T-helper 17 cell (primary cell): ENCODE measurements at places on chromosomes 12 and 14.

GRCh38 chr12:117155278-117156060, 34.8 kb downstream of the FBXO21 start:
- DNase-seq = peak; percentile 53

DNA sequence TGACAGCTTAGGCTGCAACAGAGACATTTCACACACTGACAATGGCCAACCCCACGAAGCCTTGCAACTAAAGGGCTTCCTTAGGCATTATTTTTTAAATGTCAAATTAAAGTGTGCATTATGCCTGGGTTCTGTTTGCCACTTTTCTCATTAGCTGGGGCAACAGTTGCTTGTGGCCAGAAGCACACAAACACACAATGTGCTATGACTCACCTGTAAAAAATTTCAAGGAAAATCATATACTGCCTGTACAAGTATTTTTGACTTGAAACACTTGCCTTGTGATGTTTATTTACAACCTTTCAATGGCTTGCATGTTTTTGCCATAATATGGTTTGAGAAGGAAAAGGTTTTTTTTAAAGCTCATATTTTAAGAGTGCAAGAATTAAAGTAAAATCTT, 1.9 kb downstream of the NTN4 start:
- DNase-seq = no peak

- no peak for DNase-seq
Observed at GRCh38 chr12:104929368-104929767, 28.7 kb downstream of the SLC41A2 start.

DNA sequence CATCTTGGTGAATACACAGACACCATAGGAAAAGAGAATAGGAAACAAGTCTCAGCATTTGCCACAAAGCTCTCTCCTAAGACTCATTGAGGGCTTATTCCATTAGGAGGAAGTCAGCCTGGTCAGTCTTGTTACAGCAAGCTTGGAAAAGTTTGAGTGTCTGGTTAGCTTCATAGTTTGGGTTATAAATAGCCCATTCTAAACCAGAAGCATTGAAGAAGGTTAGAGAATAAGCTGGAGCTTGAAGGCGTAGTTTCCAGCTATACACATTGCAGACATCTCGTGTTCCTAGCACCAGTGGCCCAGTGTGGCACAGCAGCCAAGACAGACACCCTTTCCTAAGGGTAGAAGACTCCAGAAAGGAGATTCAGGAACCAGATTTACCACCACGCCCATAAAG, 168.8 kb upstream of the RBM19 start:
- DNase-seq = no peak

GRCh38 chr14:23240661-23241060, 2.9 kb downstream of the RNF212B start:
- no peak for DNase-seq

DNA sequence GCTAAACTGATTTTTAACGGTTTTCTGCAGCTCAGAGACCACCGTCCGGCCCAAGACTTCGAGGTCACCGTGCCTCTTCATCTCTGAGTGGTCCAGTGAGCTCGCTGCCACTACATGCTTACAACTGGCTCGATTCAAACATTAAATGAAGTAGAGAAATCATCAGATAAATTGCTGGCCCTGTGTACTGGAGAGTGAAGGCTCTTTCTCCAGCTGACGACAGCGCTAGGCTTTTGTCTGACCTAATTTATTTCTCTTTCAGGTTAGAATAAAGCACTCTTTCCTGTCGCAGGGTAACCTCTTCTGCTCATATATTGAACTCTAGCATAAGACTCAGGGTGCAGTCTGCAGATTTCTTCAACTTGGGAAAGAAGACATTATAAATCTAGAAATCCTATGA, 6.4 kb downstream of the BCL11B start:
- no peak for DNase-seq

GRCh38 chr12:7483343-7483742, 20.2 kb downstream of the CD163 start:
- no peak for DNase-seq
